AG09319 (cell line): ENCODE measurements at places on chromosomes 1 and 21.

DNA sequence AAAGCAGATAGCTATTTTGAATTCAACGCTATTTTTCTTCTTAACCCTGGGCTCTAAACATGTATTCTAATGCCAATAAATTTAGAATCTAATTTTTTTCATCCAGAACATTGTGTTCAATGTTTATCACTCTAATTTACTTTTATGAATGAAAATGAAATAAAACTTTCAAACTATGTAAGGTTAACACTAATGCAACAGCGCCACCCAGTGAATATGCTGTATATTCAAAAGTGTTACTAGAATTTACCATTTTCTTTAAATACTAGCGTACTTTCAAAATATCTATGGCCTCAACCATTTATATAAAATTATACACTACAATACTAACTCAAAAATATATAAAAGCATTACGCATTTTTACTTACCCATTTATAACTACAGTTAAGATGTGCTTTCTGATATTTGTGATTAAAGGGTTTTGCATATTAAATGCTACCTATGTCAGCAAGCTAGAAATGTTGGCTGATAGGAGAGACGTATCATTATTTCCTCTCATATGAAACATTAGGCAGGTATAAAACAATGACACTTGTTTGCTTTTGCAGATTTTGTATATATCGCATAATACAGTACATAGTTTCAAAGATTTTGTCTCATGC, 5.9 kb upstream of the NUF2 start:
- peak; percentile 25 for DNase-seq

DNA sequence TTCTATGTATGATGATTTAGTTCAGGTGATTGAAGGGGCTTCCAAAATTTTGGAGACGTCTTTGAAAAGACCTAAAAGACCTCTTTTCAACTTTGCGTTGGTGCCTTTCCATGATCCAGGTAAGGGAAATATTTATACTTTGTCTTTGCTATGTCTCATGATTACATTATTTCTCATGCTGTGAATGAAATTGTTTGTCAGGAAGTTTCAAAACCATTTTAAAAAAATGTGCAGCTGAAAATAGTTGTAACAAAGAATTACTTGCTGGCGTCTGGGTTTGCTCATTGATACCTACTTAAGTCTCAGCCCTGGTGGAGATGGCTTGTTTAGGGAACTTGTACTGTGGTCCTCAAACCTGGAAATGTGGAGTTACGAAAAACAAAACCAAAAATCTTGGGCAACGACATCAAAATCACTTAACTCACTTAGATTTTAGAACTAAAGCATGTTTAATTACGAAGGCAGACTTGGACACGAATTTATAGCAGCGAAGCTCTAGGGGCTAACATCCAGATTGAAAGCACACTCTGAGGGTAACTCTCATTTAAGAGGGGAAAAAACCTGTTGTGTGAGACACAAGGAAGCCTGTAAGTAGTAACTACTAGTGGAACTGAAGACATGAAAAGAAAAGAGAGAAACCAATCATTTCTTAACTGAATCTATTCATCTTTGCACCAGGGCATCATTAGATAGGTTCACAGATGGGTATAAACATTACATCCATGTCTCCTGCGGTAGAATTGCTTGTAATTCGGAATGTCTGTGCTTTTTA, 924 bp downstream of the HMCN1 start:
- DNase-seq, result no peak

DNA sequence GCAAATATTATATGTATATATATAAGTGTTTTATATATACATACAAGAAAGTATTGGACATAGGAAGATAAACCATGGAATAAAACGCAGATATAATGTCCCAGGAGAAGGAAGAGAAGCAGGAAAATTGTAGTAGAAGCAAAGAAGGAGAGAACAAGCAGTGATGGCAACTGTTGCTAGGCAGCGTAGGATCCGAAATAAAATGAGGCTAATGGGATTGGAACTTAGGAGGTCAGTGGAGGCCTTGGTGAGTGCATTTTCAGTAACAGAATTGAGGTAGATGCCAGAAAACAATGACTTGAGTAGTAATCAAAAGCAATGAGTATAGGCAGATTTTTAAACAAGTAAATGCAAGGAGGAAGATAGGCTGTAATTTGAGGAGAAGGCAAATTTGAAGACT, 265.8 kb downstream of the LRRC7 start:
- no peak for DNase-seq

- no peak for DNase-seq
These were observed at the start of gene CADM3 for GRCh38 chr1:159171254-159171687. Gene CADM3, plus strand, starts transcription at chr1:159171615. Its CDS starts 151 bp downstream, at chr1:159171766.

- DNase-seq, result no peak
These were observed 682.6 kb downstream of the RWDD3 start for GRCh38 chr1:95916616-95917015.

DNA sequence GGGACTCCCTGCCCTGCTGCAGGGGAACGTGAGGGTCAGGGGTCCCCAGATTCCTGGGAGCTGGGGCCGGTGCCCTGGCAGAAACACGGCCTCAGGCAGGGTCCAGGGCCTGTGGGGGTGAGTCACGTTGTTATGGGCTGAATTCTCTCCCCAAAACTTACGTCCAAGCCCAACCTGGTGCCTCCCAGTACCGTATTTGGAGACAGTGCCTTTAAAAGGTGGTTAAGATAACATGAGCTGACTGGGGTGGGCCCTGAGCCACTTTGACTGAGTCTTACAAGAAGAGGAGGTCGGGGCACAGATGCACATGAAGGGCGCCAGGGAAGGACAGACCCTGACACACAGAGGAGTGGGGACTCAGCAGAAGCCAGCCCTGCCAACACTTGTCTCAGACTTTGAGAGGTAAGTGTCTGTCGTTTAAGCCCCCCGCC, 99.9 kb downstream of the WDR4 start:
- no peak for DNase-seq

- DNase-seq, result peak; percentile 85
These were observed 27.8 kb downstream of the ECE1 start for GRCh38 chr1:21262293-21263051.

DNA sequence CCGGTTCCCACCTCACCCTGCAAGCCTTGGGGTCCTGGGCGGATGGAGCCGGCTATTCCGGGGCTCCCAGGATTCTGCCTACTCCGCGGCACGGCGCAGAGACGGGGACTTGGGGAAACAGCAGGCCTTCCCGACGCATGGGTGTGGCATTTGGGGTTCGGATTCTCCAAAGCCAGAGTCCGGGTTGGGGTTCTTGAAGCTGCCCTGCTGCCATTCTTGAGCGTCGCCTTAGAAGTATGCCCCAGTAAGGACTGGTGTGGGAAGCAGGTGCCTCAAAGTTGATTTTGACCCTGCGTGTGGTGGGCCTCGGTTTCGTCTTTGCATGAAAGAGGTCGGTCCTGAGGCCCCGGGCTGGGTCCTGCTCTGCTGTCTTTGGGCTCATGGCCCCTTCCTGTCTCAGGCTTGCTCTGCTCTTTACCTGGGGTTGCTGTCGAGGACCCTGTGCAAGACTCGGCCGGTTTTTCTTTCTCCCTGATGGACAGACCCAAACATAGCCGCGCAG, 696 bp downstream of the GUK1 start:
- DNase-seq, result no peak

- no peak for DNase-seq
These were observed 62.7 kb downstream of the ADSS2 start for GRCh38 chr1:244388961-244389360.

GRCh38 chr1:61951731-61952580, 209.7 kb downstream of the PATJ start:
- DNase-seq, result no peak

- DNase-seq, result no peak
These were observed 351.6 kb upstream of the B3GALT2 start for GRCh38 chr1:193538003-193538354.

DNA sequence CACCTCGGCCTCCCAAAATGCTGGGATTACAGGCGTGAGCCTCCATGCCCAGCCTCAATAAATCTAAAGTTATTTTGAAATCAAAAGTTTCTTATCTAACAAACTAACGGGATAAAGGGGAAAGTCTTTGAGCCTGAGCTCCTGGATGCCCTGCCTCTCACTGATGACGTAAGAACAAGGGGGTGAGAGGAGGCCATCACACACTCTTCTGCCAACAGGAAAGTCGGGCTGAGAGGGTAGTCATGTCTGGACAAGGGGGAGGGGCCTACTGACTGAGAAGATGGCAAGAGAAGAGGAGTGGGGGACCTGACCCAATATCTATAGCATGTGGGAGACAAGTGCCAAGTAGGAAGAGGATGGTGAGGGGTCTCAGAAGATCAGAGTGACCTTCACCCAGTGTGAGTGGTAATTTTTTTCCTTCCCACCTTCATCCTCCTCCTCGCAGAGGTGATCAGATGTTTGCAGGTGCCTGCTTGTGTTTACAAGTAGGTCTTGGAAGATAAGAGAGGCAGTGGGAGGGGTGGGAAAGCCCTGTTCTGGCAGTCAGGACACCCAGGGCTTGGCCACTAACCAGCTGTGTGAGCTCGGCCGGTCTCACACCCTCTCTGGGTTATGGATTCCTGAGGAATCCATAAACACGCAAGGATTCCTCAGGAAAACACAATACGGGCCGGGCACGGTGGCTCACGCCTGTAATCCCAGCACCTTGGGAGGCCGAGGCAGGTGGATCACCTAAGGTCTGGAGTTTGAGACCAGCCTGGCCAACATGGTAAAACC, 9.6 kb downstream of the UQCRHL start:
- DNase-seq, result no peak

DNA sequence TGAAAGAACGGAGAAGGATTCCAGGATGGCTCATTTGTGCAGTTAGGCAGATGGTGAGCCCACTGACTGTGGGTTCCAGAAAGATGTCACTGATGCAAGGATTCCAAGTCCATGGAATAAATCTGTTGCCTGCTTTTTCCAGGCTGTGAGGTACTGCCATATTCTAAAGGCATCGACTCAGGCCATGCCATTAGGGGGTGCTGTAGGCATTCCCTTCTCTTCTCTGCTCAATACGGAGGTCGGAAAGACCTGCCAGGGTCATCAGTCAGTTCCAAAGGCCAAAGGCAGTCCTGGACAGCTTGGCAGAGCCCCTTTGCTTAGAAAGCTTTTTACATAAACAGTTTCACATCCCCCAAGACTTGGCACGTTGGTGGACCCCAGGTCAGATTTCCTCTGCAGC, 31.7 kb upstream of the TMEM125 start:
- no peak for DNase-seq

GRCh38 chr1:51168266-51168845, 66.3 kb downstream of the C1orf185 start:
- DNase-seq, result no peak

DNA sequence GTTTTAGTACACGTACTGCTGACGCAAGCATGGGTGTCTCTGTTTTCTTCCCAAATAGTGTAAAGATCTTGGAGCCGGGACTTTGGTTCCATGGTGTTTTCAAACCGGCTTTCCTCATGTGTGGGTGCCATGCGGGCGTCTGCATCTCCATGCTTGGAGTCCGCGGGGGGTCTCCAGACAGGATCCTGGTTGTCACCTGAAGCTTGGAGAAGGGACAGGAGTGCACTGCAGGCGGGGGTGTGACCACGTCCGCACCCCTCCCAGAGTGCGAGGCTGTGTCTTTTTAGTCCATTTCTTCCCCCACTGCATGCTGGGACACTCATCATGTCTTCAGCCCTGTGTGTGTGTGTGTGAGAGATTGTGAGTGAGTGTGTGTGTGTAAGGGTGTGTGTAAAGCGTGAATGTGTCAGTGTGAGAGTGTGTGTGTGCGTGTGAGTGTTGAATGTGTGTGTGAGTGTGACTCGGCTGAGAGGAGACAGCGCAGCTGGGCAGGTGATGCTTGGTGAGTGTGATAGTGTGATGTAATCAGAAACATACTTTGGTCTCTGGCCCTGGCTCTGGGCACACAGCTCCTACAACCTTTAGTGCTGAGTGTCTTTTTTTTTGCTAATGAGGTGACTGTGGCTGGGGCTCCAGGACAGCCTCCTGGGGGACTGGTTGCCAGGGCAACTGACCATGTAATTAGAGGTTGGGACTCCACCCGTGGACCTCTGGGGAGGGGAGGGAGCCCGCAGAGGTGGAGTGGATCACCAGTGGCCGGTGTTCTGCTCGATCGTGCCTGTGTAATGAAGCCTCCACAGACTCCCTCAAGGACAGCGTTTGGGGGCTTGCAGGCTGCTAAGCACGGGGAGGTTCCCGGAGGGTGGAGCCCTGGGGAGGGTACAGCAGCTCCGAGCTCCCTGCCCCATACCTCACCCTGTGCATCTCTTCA, 55.1 kb downstream of the AGPAT3 start:
- no peak for DNase-seq

GRCh38 chr1:117327011-117327410, 40.2 kb upstream of the MAN1A2 start:
- no peak for DNase-seq

DNA sequence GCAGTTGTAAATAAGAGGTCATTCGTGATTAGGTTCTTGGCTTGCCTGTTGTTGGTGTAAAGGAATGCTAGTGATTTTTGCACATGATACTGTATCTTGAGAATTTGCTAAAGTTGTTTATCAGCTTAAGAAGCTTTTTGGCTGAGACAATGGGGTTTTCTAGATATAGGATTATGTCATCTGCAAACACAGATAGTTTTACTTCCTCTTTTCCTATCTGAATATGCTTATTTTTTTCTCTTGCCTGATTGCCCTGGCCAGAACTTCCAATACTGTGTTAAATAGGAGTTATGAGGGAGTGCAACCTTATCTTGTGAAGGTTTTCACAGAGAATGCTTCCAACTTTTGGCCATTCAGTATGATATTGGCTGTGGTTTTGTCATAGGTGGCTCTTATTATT, 576.1 kb upstream of the RGS18 start:
- no peak for DNase-seq

- DNase-seq, result no peak
These were observed 21.5 kb downstream of the NME7 start for GRCh38 chr1:169346036-169346589.

GRCh38 chr1:24186993-24187790, at the start of gene IFNLR1:
Gene IFNLR1, minus strand, starts transcription at chr1:24187289. Its CDS starts 41 bp downstream, at chr1:24187248.
- DNase-seq, result no peak

DNA sequence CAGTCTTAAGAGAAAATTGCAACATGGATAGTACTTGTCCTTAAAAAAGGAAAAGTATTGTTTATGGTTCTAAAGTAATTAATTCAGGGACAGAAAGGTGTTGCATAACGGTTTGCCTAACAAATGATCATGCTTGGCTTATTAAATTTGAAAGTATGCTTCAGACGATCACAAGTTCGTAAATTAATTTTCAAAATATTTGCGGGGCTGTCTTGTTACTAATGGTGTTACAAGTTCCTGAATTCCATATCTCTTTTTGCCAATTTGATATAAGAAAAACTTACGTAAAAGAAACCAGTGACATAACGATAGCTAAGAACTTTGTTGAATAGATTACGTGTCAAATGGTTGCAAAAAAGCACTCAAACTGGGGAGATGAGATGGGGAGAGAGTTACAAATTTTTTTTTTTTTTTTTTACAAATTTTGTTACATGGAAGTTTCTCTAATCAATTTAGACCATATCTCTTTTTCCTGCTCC, 1.3 kb downstream of the AGO3 start:
- DNase-seq, result no peak

DNA sequence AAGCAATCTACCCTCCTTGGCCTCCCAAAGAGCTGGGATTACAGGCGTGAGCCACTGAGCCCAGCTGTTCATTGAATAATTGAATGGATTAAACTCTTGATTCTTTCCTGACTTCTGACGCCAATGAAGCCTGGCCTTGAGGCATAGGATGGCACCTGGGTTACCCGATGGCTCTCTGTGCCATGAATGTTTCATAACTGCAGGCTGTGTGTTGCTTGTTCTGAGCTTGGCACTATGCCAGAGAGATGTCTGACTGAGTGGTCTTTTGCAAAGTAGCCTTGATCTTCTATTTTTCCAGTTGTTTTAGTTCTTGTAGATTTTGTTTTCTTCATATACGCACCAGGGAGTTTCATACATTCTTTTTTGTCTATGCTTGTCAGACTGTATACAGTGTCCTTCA, 38.5 kb upstream of the AK4 start:
- no peak for DNase-seq
